Dermis blood vessel endothelial cell (primary cell): ENCODE measurements at places on chromosomes 16 and 17. TPM values are rescaled to one million over a fixed set of nuclear protein-coding genes. Genes with fewer than 3 reads are reported as not detected.

- no peak for DNase-seq
These were observed 290.4 kb upstream of the DYNLRB2 start for GRCh38 chr16:80250381-80250780.

Gene TPSD1
- total RNA-seq: not detected in 2 replicates

- no peak for DNase-seq
These were observed 54.6 kb upstream of the TBX2 start for GRCh38 chr17:61345061-61345460.

DNA sequence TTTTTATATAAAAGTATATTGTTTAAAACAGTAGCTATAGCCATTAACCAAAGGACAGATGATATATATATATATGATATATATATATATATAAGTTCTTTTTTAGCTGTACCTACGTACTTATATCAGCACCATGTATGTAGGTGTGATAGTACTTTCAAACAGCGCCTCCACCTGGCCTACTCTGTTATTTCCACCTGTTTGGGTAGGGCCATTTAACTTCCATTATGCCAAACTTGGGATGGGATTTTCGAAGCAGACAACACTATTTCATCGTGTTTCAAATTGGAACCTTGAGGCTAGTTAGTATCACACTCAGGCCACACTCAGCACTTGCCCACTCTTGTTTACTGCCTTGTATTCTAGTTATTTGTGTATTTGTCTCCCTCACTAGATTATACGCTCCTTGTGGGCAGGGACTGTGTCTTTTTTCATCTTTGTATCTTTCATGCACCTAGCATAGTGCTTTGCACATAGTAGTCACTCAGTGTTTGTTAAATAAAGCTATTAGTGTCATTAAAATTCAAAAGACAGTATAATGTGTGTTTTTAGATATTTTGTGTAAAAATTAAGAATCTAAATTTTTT is 11.8 kb upstream of the CLTC start:
- DNase-seq: peak; percentile 27

- DNase-seq: no peak
These were observed 77.8 kb downstream of the ZNF778 start for GRCh38 chr16:89295071-89295900.

Gene CLUH
- 37.4 and 75.6 TPM in 2 replicates for total RNA-seq

Gene TBX6
- 0.17 and 0.23 TPM in 2 replicates for total RNA-seq

DNA sequence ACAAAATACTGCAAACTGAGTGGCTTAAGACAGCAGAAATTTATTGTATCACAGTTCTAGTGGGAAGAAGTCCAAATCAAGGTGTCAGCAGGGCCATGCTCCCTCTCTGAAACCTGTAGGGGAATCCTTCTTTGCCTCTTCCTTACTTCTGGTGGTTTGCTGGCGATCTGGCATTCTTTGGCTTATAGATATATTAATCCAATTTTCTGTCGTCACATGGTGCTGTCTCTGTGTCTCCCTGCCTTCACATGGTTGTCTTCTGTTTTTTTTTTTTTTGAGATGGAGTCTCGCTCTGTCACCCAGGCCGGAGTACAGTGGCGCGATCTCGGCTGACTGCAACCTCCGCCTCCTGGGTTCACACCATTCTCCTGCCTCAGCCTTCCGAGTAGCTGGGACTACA is 6.8 kb upstream of the AKAP1 start:
- DNase-seq: no peak

DNA sequence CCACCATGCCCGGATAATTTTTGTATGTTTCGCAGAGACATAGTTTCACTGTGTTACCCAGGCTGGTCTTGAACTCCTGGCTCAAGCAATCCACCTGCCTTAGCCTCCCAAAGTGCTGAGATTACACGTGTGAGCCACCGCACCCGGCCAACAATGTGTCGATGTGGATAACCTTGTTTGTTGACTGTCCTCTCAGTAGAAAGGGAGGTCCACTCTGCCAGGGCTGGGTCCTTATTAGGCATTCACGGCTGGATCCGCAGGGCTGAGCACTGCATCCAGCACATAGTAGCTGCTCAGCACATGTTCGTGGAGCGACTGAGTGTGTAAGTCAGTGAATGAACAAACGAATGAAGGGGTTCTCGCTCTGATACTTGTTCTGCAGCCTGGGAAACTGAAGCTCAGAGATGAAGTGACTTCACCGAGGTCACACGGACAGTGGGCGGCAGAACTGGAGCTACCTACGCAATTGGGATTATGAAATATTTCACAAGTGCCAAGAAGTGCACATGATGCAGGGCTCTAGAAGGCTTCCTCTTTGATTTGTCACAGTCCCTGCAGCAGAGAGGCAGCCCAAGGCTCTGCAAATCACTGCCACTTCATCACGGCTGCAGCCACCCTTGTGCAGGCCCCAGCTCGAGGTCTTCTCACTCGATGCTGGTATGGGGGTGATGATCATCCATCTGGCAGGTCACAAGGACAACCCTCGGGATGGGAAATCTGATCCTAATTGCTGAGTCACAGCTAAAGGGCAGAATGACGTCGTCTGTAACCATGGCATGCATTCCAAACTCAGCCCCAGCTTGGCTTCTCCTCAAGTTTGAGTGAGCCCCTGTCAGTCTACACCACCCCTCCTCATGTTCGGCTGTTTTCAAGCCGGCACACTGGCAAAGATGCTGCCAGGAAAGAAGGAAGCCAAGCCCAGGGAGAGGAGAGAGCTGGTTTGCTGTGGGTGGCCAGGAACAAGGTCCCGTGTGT is 28.0 kb upstream of the SNN start:
- DNase-seq: peak; percentile 48

GRCh38 chr17:14616528-14616927 is 315.6 kb downstream of the HS3ST3B1 start:
- DNase-seq: no peak

Gene OR2C1
- total RNA-seq: not detected in 2 replicates

DNA sequence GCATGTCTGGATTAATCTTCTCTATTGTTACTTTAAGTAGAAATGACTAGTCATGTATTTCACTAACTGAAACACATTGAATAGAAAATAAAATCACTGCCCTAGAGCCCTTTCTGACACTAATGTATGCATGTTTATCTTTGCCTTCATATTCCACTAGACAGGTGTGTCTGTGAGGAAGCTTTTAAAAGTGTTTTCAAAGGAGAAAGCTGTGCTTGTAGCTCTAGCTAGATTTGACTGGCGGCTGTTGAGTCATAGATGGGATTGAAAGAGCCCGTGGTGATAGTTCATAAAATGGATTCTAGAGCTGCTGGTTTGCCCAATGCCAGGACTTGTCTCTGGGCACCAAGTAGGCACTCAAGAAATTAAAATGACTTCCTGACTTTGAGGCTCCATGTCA is 189.0 kb upstream of the PIRT start:
- DNase-seq: no peak

Gene ADAD2
- not detected in 2 replicates for total RNA-seq

- no peak for DNase-seq
These were observed 118.1 kb downstream of the NLK start for GRCh38 chr17:28160610-28161009.

DNA sequence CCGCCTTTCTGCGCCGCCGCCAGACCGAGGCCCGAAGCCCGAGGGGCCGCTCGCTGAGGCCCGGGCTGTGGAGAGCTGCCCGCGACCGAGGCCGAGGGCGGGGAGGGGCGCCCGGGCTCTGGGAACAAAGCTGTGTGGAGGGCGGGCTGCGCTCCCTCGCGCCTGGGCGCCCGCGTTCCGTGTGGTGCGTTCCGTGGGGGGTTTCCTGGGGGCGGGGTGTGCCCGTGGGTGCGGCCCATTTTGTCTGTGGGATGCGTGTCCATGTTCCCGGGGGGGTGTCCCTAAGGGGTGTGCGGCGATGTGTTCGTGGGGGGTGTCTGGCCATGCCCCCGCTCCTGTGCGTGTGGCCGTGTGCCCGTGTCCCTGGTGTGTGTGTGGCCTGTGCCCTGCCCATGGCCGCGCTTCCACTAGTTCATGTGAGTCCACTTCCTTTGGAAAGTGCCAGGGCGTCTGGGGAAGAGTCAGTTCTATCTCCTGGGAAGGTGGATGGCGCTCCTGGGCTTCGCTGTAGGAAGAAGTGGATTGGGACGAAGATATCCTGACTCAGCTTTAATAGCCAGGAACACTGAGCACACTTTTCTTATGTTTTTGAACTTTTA is 520 bp downstream of the JPT2 start:
- DNase-seq: peak; percentile 49

GRCh38 chr17:10790491-10791401 is 13.2 kb downstream of the TMEM238L start:
- no peak for DNase-seq

Gene CA7
- total RNA-seq: not detected in 2 replicates

Gene RNF112
- total RNA-seq: 0.51 and 0.70 TPM in 2 replicates

GRCh38 chr17:43816336-43817320 is 16.3 kb downstream of the MPP3 start:
- no peak for DNase-seq

GRCh38 chr16:23564575-23565363 is 7.2 kb downstream of the UBFD1 start:
- DNase-seq: peak; percentile 60

Gene LCMT1
- total RNA-seq: 24.8 and 26.5 TPM in 2 replicates

GRCh38 chr17:40466298-40466971 is 23.2 kb downstream of the IGFBP4 start:
- no peak for DNase-seq

Gene DBNDD1
- 10.4 and 29.8 TPM in 2 replicates for total RNA-seq

DNA sequence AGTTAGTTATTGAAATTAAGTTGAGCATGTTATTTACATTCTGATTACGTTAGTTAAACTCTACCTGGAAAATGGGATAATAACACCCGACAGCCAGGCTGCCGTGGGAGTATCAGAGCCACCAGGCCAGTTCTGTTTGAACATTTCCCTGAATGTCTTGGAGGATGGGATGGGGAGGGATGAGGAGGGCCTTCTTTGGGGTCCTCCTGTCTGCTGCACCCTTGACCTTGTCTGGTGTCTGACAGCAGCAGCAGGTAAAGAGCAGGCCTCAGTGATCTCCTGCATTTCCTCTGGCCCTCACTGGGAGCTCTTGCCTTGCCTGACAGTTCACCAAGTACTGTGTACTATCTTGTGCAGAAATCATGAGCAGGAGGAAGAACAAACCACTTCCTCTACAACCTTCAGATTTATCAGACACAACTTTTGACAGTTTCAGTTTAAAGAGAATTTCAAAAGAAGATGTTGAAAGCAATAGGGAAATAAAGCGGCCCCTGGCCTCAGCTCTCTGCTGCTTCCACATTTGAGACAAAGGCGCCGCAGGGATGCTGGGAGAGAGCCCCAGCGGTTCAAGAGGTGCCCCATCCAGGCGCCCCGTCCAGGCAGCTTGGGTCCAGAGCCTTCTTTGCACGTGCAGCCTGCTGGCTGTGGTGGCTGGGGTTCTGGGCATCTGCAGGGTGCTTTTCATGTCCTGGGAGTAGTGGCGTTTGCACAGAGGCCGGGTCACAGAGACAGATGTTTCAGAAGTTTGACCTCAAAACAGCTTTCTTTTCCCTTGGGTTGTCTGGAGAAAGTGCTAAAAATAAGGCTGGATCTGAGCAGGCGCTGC is 25.3 kb downstream of the CMIP start:
- DNase-seq: no peak

Gene PRSS21
- total RNA-seq: 1.0 and 2.1 TPM in 2 replicates

Gene RSAD1
- 15.9 and 18.2 TPM in 2 replicates for total RNA-seq

DNA sequence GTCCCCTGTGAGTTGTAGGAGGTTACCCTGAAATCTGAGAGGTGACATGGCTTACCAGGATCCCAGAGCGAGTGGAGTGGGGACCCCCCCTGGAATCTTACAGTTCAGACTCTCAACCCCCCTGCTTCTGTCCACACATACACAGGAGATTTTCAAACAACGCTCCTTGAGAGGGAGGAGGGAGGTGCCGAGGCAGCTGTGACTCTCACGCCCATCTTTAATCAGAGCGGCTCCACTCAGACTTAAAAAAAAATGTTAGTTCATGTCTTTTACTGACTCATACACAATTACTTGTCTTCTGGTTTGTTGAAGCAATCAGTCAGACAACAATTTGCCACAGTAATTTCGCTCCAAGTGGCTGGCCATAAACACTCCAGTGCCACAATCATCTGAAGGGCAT is 15.4 kb upstream of the TMEM220 start:
- DNase-seq: no peak

DNA sequence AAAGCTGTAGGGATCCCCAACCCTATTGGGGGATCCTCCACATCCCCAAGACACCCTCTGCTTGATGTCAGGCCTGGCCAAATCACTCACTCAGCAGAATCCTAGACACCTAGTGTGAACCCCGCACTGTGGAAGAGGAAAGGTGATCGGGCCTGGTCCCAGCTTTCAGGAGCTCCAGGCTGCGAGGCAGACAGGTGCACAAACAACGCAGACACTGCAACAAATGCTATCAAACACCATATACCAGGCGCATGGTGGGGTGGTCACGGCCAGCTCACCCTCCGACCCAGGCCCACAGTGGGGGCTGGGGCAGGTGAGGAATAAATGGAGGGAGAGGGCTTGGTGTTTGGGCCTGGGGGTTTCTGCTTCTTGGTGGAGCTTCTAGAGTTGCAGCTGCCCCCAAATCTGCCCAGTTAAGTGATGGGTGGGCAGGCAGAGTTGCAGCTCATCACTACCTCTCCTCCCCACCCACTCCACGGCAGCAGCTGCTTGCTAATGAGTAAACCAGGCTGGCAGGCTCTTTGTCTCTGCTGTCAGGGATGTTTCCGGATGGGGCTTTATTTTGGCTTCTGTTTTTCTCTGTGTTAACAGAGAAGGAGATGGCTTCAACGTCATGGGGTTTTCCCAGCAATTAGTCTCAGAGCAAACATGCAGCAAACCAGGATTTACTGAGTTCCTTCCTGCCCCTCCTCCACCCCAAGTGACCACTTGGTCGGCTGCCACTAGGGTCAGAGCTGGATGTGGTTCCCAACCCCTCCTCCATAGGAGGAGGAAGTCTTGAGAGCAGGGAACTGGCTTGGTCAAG is 46.6 kb downstream of the PECAM1 start:
- DNase-seq: peak; percentile 99

DNA sequence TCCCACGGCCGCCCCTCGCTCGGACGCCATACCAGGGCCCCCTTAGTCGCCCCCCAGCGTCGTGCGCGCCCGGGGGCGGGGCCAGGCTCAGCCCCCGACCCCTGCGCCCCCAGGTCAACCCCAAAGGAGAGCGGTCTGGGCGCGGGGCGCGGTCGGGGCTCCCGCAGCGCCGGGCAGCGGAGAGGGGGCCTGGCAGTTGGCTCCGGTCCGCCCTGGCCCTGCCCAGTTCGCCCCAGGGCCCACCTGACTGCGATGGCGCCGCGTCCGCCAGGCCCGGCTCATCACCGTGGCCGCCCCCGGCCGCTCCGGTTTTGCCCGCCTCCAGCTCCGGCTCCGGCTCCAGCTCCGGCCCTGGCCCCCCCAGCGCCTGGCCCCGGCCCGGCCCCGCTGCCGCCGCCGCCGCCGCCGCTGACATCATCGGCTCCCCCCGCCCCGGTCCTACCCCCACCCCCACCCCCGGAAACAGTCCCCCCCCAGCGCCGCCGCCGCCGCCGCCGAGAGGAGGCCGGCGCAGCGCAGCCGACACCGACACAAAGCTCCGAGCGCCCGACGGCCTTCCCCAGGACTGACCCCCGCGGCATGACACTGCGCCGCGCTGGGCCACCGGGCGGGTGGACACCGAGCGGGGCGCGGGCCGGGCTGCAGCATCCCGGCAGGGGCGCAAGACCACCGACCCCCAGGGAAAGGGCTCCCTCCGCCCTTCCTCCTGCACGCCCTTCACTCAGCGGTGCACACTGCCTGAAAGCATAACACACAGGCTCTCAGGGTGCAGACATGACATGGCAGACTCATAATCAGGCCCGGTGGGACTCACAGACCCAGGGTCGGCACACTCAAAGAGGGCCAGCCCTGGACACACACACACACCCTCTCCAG is at the start of gene ZBTB4:
Gene ZBTB4, minus strand, starts transcription at position 419 of the 876 bp plus-strand sequence. CDS start 12,830 bp downstream, outside the sequence.
- peak; percentile 63 for DNase-seq

GRCh38 chr17:40022497-40022896 is 7.3 kb downstream of the CSF3 start:
- no peak for DNase-seq

- no peak for DNase-seq
These were observed 28.7 kb upstream of the MMD start for GRCh38 chr17:55450232-55450825.

Gene DOK4
- 21.4 and 21.6 TPM in 2 replicates for total RNA-seq

GRCh38 chr17:71936977-71937376 is 183.8 kb upstream of the SOX9 start:
- DNase-seq: no peak
